ENCODE measurements at places on chromosomes 2 and 18.

DNA sequence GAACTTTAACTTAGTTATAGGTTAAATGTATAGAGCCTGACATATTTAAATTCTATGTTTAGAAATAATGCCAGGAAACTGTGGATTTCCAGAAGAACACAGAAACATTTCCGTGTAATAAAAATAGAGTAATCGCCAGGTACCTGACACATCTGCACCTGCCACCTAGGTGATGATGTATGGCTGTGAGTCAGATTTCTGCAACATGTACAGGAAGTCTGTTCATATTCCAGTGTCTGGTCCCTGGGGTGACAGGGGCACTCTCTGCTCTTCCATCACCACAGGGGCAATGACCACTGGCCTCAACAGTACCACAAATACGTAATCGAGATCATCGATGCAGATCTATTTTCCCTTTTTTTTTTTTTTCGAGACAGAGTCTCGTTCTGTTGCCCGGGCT, 101.1 kb upstream of the LPIN2 start:
- DNase-seq, result no peak

DNA sequence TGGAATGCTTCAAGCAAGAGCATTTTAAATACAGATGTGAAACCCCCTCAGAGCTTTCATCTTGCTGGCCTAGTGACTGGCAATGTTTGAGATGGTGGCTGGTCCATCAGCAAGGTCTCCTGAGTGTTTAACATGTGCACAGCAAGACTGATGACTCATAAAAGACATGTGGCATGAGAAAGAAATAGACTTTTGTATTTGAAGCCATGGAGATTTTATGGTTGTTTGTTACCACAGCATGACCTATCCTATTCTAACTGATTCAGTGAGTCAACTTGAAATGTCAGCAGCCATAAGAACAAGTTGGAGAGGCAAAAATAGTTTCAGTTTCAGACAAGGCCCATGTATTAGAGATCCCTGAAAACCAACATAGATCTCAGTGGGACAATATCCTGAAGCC, 154.7 kb upstream of the LYPD1 start:
- no peak for DNase-seq

GRCh38 chr2:177572236-177572671, 179.7 kb downstream of the AGPS start:
- no peak for DNase-seq

DNA sequence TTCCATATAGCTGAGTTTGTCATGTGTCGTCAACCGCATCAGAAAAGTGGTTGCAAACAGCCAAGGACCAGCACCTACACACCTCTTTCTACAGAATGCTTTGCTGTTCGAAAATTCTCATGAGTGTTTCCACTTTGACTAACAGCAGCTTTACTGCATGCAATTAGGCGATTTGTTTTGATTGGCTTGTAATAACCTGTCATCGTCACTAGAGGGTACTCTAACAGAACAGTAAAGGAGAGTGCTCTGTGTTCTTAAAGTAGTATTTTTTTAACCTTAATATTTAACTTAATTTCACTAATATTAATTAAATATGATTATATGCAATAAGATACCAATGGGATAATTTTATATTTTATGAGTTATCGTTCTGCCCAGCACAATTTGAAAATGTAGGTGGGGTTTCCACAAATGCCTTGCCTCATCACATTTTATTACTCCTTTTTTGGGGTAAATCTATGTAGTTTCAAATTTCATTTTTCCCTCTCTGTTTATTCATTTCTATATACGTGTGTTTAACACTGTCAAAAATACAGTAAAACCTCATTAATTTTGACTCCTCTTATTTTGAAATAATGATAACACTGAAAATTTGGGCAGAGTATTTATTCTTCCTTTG, 502.2 kb downstream of the NRXN1 start:
- DNase-seq, result no peak

DNA sequence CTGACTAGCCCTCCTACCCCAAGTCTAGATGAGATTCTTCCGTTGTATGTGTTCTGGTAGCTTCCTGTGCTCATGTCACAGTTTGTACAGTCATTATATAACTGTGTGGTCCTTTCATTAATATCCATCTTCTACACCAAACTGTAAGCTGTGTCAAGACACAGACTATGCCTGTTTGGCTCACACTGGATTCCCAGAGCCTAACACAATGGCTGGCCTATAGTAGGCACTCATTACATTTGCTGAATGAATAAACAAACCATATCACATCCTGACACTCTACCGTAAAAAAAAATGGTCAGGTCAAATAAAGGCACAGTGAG, 72.6 kb downstream of the ANKRD44 start:
- no peak for DNase-seq

DNA sequence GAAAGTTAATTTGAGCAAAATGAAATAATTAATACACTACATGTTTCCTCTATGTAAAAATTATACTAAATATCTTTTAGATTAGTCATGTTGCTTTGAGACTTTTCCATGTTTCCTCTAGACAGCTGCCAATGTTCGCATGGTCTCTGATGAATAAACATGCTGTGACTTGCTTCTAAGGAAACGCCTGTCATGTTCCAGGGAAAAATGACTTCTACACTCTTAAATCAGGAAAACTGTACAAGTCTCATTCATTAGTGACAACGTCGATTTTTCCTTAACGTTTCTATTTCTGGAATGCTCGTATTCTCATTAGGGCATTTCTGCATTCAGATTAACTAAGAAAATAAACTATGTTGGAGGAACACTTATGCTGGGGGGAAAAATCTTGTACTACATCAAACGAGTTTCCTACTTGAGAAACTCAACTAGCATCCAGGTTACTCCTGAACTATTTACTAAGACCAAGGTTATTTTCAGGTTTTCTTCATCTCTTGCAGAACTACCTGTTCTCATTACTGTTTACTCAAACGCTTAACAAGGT, 1.6 kb downstream of the COBLL1 start:
- no peak for DNase-seq

DNA sequence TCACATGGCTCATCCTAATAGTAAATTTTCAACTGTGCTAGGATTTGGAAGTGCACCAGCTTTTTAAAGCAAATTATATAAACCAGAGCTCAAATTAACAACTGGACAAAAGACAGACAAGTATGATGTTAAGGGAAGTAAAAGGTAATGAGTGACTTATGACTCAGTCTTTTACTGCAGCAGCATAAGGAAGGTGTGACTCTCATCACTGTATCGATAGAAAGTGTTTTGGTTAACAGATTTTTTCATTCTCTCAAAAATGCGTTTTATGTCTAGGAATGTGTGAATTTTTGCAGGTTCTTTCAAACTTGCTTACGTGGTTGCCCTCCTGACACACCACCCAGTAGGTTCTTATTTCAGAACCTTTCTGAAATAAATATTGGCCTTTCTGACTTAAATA, 244.2 kb upstream of the BOD1L2 start:
- DNase-seq, result no peak

- no peak for DNase-seq
Measured at GRCh38 chr2:172462373-172462848, 35.0 kb downstream of the ITGA6 start.

DNA sequence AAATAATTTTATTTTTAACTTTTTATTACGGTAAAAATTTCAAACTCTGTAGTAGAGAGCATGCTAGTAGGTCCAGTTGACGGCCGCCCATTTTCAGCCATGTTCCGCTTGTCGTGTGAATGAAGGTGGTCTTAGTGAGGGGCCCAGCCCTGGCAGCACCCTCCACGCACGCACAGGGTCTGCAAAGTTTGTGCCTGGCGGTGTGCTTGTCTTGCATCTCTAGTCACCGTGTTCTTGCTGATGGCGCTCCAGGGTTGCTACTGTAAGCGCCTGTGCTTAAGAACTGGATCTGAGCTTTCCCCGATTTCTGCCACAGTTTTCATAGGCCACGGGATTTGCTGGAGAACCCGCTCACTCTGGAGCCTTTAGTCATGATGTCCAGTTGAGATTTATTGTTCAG, 28.9 kb downstream of the LDLRAD4 start:
- DNase-seq, result peak; percentile 15

GRCh38 chr18:79912409-79912991, 39.0 kb downstream of the SLC66A2 start:
- peak; percentile 65 for DNase-seq

DNA sequence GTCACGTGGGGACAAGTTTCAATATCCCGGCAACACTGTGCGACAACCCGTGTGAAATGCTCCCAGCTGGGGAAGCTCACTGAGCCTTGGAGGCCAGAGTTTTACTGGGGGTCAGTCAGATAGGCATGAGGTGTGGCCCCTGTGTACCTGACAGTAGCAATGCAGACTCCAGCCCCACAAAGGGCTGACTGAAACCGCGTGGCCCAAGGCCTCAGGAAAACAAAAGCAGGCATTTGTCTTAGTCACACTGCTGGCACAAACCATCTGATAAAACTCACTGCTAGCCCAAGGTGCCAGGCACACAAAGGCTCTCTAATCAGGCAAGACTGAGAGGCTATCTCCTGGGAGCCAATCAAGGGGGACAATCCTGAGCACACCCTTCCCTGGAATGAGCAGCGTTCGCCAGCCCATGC, 786.6 kb upstream of the RAB6C start:
- DNase-seq, result no peak

DNA sequence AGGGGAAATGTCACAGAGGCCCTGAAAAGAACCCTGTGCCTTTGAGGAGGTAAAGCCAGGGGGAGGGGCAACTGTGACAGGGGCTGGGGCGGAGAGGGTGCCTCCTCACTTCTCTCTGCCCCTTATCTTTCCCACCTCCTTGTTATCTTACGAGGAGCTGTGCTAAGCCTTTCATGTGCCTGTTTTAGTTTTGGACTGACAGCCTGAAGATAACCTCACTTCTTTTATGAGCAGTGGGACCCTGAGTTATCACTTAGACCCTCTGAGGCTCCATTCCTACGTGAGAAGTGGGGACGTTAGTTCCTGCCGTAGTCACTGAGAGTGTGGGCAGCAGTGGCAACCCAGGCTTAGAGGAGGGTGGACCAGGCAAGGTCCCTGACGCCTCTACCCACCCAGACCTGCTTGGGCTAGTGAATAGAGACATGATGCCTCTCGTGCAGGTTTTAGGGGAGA, 39.5 kb upstream of the LBH start:
- no peak for DNase-seq

DNA sequence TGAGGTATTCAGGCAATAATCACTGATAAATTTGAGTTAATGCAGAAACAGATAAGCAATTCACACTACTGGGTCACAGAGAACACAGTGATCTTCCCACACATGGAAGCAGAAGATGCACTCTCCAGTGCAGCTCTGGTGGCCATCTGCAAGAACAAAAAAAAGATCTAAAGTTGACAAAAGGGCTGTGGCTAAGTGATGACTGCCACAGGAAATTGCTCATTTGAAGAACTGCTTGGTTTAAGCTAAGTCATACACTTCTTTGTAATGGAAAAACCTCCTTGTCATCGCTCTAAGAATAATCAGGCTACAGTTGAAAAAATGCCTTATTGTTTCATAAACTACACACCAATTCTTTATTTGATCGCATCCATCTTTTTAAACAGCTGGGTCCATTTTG, 115.1 kb downstream of the DTNB start:
- DNase-seq, result no peak

DNA sequence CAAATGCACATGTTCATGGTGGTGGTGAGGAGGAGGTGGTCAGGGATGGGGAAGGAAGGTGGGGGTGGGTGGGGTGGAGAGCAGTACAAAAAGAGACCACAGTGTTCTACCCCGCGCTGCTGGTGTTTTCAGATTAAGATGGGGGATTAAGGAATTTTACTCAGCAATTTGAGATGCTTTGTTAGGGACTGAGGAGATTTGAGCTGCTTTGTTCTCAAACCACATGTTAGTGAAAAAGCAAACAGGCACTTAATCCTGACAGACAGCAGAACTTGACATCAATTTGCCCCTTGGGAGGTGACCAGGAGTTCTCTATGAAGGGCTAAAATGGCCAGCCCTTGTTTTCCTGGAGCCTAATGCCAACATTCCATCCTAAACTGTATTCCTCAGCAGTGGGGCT, 244.5 kb downstream of the MEIS1 start:
- DNase-seq, result no peak

GRCh38 chr2:168526641-168527040, 70.6 kb downstream of the CERS6 start:
- no peak for DNase-seq

- no peak for DNase-seq
Measured at GRCh38 chr2:157901325-157901724, 25.2 kb upstream of the ACVR1 start.

DNA sequence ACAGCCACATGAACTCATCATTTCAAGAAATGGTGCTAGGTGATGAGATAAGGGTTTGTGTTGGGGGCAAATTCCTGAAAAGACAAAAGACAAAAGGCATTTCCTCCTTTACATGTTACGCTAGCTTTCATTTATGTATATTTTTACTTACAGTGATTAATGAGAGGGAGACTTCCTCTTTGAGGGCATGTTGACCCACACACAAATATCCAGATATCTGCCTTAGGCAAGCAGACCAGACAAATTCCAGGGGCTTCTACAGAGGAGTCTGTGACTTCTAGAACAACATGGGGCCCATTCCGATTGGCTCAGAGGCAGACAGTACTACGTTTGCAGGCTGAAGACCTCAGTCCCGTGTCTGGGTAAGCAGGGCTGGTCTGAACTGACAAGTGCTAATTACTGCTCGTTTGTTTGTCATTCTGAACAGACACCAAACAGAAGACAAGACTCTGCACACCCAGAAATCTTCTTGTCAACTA, 74.8 kb upstream of the ST6GAL2 start:
- no peak for DNase-seq

DNA sequence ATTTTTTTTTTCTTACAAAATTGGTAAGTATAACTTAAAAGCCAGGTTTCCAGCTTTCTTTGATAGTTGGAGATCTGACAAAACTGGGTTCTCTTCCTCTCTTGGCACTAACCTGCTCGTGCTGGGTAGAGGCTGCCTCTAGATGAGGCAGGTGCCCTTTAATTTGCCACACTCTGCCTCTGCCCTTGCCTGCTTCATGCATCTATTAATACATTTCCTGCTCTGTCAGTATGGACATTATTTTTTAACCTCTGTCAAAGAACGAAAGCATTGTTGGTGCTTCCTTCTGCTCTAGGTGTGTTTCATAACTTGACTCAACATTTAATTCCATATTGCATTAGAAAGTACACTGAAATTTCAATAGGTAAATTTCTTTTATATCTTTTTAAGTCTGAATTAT, 490.7 kb upstream of the ZEB2 start:
- no peak for DNase-seq

- DNase-seq, result no peak
Measured at GRCh38 chr2:151264157-151264825, 2.6 kb upstream of the RBM43 start.

GRCh38 chr2:213016166-213016983, 135.0 kb downstream of the IKZF2 start:
- no peak for DNase-seq

GRCh38 chr2:232549655-232550353, 553 bp downstream of the TIGD1 start:
- DNase-seq, result no peak

DNA sequence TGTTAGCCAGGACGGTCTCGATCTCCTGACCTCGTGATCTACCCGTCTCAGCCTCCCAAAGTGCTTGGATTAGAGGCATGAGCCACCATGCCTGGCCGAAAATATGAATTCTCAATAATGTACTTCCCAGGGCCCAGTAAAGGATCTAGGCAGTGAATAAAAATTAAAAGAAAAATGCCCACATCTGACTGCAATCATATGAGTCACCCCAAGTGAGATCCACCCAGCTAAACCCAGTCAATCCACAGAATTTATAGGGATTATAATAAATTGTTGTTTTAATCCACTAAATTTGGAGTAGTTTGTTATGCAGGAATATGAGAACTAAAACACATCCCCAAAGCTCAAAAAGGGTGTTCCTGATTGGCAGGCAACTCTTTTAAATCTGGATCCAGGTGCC, 93.5 kb upstream of the STK39 start:
- DNase-seq, result no peak

- no peak for DNase-seq
Measured at GRCh38 chr2:100424277-100424875, 6.9 kb upstream of the CHST10 start.

Measured in head of caudate nucleus (tissue), 42 donors.